ENCODE measurements at places on chromosomes 11 and 22. TPM values are rescaled to one million over a fixed set of nuclear protein-coding genes. Genes with fewer than 3 reads are reported as not detected.

The CSF2RB gene
- total RNA-seq, result 2.6 TPM

DNA sequence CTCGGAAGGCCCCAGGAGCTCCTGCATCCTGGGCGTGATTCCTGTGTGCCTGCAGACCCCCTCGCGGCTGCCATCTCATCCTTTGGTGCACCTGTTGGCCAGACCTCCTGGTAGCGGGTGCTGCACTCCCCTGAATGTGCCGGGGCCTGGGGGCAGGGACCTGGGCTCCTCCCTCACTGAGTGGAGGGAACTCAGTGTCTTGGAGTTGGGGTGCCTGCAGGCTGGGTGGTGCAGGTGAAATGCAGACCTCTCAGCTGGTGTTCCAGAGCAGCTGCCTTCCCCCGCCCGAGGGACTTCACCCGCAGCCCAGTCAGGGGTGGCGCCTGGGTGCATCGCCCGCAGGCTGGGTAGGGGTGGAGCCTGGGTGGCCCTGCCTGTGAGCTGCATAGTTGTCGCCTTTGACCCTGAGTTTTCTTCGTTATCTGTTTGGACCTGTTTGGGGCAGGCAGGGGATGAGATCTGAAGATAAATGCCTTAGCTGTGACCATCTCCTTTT, 31.4 kb downstream of the LRP5 start:
- no peak for DNase-seq

GRCh38 chr11:34394771-34395300, 37.0 kb upstream of the ABTB2 start:
- no peak for DNase-seq

- DNase-seq, result peak; percentile 0
These were observed 433.4 kb downstream of the BRD1 start for GRCh38 chr22:49394116-49394785.
